ENCODE measurements at places on chromosomes 1 and 21. TPM values are rescaled to one million over a fixed set of nuclear protein-coding genes. Genes with fewer than 3 reads are reported as not detected.
A peak's percentile ranks its signal among the peaks of the same experiment; 100 is the strongest.

OR10Z1 gene
- polyA plus RNA-seq = not detected

SPRR1A gene
- polyA plus RNA-seq = not detected

CRYAA gene
- polyA plus RNA-seq = not detected

LHX8 gene
- not detected for polyA plus RNA-seq

CTSE gene
- polyA plus RNA-seq = 18.9 TPM

CFAP74 gene
- polyA plus RNA-seq = not detected

BLACAT1 gene
- not detected for polyA plus RNA-seq

GJB3 gene
- polyA plus RNA-seq = 1.0 TPM

SV2A gene
- 4.3 TPM for polyA plus RNA-seq

IKBKE gene
- polyA plus RNA-seq = 4.3 TPM

- no peak for DNase-seq
These were observed 372 bp downstream of the SLC25A44 start for GRCh38 chr1:156194300-156194652.

- no peak for DNase-seq
These were observed 81.6 kb upstream of the TTC34 start for GRCh38 chr1:2882966-2883696.

DNA sequence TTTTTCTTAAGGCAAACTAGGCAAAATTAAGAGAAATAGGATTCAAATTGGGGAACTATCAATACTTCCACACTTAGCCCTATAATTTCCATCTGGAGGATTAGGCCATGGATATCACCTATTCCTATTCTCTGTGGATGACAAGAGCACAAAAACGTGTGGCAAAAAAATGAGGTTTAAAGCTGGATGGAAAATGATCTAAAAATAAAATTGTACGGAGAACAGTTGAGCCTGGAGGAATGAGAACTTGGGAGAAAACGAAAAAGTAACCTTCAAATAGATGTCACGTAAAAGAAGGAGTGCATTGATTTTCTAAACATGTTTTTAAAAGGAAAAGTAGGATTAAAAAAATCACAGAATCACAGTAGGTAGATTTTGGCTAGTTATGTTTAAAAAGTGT lies 55.7 kb downstream of the RGS4 start:
- no peak for DNase-seq

GRCh38 chr1:223709598-223709997 lies 2.7 kb upstream of the CAPN2 start:
- DNase-seq = no peak

DNA sequence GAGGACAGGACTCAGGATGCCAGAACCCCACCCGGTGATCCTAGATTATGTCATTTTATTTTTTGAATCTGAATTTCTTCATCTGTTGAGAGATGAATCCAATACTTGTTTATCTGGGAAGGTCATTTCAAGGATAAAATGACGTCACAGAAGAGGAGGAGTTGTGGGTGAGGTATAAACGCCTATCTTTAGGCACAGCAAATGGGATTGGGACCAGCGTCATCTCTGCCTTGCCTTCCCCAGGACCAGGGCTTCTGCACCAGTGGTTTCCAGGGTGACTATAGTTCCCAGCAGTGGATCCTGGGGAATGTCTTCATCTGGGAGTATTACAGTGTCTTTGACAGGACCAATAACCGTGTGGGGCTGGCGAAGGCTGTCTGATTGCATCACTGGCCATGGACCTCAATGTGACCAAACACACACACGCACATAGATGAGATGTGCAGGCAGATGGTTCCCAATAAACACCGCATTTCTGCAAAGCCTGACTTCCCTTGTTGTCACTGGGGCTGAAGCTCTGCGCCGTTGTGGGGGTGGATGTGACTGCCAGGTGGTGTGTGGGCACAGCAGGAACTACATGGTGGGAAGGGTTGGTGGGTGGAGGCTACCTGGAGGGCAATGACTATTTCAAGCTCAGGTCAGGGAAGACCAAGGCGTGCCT lies 28.1 kb downstream of the KCNA10 start:
- DNase-seq = no peak

DNA sequence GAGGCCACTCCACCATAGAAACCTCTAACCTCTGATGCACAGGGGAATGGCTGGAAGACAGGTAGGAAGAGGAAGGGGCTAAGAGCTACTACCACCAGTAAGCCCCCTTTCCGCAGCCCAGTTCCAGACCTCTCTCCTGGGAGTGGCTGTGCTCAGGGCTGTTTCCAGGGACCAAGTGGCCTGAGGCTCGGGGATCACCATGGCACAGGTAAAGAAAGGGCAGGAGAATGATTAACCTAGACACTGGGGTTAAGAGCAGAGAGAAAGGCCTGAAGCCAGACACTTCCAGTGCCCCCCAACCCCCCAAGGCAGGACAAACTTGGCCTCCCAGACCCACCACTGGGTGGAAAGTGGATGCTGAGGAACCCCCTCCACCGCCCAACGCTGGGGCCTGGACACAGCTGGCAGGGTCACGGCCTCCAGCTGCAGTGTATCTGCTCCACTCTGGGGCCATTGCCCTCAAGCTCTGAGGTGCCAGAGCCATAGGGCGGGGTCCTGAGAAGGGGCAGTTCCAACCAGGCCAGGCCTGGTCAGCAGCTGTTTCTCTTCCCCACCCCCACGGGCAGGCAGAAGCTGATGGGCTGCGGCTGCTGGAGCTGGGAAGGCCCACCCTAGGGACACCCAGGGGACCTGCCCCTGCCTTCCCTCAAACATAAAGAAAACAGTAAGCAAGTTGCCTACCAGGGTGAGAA lies 2.6 kb downstream of the TAGLN2 start:
- peak; percentile 83 for DNase-seq

DNA sequence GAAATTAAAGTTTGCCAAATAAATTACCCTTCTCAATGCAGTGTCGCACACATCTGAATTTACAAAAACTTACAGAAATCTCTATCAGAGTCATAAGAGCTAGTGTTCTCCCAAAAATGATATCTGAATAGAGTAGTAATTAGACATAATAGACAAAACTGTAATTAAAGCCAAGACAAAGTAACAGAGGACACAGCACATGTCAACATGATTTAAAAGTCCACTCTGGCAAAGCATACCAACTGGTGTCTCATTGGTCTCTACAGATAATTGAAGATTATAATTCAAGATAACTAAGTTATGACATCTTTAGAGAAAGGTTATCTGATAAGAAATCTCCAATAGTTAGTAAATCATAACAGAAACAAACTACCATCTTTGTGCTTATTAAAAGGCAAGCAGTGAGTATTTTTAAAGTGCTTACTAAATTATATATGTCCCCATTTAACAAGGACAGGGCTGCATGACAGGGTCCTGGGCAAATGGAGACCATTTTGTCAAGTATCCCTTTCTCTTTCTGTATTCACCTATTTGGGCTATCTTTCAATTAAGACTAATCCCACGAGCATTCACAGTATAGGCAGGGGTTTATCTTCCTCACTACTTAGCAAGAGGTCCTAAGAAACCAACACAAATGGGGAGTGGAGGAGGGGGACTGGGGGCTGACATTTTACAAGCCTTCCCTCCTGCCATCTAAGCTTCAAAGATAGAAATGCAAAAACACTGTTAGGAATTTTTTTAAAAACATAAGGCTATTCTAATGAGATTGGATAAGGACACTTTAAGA lies 26.0 kb downstream of the PTP4A2 start:
- DNase-seq = no peak

DNA sequence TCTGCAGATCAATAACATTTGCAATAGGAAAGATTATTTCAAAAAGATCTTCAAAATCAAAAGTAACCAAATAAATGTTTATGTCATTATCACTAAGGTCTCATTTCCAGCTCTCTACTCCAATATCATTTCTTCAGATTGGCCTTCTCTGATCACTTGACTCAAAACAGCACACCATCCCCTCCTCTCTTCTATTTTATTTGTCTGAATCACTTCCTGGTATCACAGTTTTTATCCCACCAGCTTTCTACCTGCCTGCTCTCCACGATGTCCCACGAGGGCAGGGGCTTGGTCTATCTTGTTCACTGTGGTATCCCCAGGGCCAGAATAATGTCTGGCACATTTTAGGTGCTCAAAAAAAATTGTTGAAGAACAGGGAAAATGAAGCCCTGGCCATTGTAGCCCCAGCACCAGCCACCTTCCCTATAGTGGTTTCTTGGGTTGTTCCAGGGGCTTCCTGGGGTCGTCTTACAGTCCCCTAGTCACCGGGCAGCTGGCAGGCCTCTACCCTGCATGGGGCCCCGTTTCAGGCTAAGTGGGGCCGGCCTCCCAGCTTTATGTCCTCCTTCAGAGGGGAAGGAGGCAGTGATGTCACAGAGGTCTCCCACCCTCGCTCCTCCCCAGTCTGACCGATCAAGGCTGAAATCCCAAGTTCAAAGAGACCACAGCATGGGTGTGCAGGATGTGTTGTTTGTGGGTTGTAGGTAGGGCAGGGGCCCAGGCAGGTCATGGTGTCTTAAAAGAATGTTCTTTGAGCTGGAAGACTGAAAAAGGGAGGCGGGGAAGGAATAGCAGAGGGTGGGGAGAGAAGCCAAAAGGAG lies 3.5 kb upstream of the PADI1 start:
- DNase-seq = no peak

DNA sequence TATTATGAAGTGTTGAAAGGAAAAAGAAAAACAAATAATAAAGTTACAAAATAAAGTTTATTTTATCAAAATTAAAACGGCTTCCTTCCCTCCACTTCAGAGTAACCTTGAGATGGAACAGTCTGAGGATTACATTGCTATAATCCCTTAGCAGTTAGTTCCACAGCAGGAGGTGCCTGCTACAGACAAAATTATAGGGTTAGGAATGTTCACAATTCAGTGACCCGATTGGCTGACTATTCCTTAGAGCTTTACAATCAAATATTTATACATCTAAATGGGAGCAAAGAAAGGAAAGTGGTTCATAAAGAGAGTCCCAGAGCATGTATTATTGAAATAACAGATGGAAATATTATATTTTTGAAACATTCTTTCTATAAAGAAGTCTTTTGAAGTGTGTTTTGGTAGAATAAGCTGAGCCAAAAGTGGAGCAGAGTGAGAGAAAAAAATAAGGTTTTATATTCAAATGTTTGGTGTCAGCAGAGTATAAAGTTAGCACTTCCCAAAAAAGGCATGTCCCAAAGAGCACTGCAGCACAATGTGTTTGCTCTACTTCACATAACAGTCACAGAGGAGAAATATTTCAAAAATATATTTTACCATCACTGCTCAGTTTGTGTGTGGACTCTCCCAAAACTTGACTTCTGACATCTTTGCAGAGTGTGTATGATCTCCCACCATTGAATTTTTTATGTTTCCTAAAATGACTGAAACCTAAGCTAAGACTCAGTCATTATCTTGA lies 71.4 kb upstream of the GORAB start:
- DNase-seq = no peak

DNA sequence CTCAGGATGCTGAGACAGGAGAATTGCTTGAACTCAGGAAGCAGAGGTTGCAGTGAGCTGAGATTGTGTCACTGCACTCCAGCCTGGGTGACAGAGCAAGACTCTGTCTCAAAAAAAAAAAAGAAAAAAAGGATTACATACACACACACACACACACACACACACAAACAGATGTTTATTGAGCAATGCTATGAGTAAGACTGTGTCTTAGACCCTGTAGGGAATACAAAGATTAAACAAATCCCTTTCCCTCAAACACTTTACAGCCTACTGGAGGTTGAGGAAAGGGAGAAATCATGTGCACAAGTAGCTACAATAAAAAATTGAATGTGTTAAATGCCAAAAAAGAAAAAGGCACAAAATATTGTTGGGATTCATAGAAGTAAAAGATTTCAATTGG lies 58.1 kb downstream of the RPAP2 start:
- no peak for DNase-seq

- no peak for DNase-seq
These were observed 14.7 kb downstream of the RUNX1 start for GRCh38 chr21:35034203-35034926.

GRCh38 chr1:8739377-8739776 lies 78.1 kb downstream of the RERE start:
- no peak for DNase-seq

- no peak for DNase-seq
These were observed 54.3 kb upstream of the DIPK1A start for GRCh38 chr1:93015590-93015989.

DNA sequence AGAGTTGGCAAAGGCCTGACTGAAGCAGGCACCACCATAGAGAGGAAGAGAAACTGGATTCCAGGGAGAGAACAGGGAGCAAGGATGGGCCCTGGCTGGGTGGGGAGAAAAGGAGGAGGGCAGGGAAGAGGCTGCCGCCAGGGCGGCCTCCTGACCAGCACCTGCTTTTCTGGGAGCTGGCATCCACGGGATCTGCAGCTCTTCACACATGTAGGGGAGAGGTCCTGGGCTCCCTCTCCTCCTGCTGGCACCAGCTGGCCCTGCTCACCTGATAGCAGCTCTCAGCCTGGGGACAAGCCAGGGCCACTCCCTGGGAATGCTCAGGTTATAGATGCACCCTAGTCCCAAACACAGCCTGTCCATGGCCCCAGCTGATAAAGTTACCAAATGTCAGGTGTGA lies 39.9 kb downstream of the TEX35 start:
- no peak for DNase-seq

GRCh38 chr1:9374748-9375341 lies 82.2 kb downstream of the SPSB1 start:
- DNase-seq = no peak

DNA sequence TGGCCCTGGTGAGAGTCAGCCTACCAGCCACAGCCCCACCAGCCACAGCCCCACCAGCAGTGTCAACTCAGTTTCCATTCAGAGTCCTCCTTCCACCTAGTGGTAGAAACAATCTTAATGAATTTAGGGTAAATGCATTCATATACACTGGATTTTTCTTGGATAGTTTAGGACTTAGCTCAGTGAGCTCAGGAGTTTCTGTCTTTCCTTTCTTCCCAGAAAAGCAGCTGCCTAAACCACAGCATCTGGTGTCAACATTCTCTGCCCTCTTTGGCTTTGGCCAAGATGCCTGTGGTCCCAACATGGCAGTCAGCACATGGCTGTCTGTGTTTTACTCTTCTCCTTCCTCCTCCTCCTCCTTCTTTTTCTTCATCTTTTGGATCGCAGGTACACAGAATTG lies 94.0 kb downstream of the CLIC6 start:
- no peak for DNase-seq

- DNase-seq = peak; percentile 29
These were observed 44.7 kb downstream of the TNNT2 start for GRCh38 chr1:201332616-201333335.

DNA sequence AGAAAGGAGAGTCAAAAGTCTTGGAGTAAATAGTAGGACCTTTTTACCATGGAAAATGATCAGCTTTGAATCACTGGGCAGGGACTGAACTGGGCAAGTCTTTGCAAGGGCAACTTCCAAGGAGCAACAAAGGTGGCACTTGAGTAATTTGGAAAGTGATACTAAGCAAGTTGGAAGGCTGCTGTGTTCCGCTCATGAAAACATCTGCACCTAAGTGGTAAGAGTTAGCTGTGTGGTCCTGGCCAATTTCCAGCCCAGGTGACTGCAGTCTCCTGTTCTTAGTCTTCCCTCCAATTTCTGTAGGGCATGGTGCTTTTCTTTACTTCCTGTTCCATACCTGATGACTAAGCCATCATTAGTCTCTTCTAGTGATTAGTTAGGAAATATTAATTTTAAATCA lies 35.5 kb upstream of the PRDM2 start:
- DNase-seq = no peak

DNA sequence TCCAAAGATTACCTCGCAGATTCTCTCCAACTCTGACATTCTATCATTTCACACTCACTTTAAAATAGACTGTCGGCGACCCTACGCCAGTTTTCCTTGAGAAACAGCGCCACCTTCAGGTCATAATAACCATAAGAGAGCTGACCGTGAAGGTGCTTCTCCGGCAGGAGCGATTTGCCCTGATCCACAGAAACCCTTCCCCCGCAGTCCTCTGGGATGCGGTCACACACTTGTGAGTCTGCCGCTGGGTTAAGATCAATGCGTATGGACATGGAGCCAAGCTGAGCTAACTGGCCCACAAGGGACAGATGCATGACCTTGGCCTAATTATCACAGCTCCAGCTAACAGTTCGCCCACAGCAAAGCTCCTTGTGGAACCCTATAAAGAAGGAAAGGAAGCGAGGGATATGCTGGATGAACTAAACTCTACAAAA lies 32.8 kb upstream of the IFNAR2 start:
- DNase-seq = no peak

Data from aorta (tissue), 5 donors.